Head of caudate nucleus (tissue), 42 donors: ENCODE measurements at places on chromosomes 12 and 14.

DNA sequence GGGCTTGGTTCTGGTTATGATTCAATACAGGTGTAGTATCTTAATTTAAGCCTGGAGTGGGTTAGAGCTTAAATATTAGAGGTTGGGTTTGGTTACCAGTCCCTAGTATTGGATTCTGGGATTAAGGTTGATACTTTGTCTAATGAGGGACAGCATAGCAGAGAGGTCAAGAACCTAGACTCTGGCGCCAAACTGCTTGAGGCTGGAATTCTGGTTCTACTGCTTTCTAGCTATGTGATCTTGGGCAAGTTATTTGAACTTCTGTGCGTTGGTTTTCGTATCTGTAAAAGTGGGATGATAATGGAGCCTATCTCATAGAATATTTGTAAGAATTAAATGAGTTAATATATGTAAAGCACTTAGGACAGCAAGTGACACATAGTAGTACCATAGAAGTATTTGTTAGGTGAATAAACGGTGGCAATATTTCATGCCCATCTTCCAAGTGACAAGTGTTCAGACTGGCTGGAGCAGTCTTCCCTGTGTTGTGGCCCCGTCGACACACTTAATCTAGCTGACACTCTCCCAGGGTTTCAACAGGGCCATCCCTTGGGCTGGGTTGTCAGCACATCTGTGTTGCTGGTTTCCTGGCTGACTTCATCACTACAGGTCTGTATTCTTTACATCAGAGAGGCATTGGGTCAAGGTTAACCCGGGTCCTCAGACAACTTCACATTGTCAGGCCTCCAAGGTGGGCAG, 3.0 kb downstream of the ENDOU start:
- no peak for DNase-seq

DNA sequence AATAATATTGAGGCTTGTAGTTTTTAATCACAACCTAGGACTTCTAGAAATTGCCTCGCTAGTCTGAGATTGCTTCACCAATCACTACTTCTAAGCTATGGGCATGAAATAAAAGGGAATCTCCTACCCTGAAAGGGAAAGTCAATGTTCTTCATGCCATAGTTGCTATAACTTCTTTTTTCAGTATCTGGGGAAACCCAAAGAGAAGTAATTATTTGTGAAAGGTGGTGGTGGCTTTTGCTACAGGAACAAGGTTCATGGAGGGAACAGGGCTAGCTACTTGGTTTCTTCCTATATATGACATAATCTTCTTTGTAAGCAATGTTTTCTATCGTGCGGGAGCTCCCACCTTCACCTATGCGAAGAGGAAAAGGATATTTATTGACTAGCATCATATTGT, 61.6 kb upstream of the DNM1L start:
- no peak for DNase-seq

- no peak for DNase-seq
These were observed 30.7 kb upstream of the RFLNA start for GRCh38 chr12:124264089-124264795.

DNA sequence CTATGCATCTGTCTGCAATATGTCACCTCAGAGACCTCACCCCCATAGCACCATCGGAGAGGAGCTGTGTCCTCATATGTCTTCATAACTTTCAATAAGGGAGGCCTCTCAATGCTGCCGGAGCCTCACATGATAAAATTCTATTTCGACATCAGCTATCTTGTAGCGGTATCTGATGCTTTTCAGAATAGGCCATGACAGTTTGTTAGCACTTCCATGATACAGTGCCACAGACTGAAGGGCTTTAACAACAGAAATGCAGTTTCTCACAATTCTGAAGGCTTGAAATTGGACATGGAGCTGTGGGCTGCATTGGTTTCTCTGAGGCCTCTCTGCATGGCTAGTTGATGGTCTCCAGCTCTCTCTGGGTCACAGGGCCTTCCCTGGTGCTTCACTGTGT, 125.0 kb upstream of the PZP start:
- no peak for DNase-seq

- DNase-seq: no peak
These were observed 40.7 kb downstream of the NKX2-1 start for GRCh38 chr14:36479344-36479743.

DNA sequence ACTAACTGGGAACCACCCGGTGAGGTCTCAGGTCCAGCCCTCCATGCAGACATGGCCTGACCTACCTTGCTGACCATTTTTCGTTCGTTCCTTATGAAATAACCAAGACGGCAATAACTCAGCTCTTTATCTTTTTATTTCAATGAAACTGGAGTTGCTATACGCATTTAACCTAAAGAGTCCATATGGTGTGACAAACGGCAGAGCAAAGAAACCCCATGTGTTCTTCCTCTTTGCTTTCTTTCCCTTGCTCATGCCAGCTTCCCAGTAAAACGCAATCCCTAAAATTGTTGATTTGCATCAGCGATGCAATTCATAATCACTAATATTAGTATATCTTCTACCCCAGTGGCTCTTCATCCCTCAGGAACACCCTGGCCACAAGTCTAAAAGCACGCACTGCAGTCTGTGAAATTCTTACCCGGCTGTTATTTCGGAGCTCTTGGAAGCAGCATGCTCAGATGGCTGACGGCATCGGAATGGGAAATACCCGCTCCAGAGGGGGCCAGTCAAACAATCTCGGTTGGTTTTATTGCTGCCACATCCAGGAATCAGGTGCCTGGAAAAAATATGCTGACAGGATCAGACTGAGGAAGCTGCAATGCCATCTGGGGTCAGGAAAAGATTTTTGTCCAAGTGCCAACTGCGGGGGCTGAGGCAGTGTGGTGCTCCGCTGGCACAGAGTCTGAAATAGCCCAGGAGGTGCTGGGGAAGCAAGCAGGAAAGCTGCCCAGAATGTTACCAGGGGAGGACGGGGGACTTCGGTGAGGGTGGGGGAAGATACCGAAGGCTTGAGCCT, 28.2 kb upstream of the KCNA1 start:
- no peak for DNase-seq

GRCh38 chr14:55482936-55483605, 42.7 kb upstream of the TBPL2 start:
- no peak for DNase-seq

GRCh38 chr12:99392091-99392850, 255.3 kb upstream of the GARIN6 start:
- DNase-seq: no peak

DNA sequence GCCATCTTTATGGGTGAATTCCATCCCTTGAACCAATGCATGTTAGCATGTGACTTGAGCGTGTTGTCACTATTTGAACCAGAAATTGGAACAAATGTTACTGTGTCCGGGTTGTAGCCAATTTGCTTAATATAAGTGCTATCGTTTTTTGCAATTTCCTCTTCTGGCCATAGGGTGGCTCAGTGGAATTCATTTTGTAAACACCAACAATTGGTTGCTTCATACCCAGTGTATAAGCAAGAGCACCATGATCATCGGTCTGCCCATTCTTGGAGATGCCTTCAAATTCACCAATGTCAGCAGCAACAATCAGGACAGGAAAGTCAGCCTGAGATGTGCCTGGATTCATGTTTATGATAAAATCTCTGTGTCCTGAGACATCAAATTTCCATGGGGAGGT, 5.0 kb upstream of the NEDD1 start:
- DNase-seq: no peak

GRCh38 chr12:125185740-125186470, 120.7 kb downstream of the AACS start:
- DNase-seq: peak; percentile 85
